ENCODE measurements at places on chromosomes 13 and 19.

DNA sequence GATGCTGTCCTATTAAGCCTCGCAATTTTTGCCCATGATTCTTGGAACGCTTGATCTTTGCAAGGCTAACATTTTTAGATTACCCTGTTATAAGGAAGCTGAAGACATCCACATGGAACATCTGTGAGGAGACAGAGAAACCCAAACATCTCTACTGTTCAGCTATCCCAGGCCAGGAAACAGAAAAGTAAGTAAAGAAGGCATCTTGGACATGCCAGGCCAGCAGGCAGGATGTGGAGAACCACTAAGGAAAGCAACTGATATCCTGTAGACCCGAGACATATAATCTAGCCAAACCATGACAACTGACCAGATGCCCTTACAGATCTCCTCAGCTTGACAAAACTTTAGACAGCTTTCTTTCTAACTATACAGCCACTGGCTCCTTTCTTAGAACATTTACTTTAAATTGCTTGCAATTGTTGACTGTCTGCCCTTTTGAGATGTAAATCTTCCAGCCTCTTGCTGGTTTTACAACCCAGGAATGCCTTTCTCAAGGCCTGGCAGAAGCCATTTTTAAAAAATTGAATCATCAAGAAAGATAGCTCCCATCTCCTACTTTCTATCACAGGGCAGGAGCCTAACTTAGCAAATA, 255.8 kb upstream of the DACH1 start:
- DNase-seq = no peak

- DNase-seq = no peak
These were observed 28.7 kb upstream of the GARRE1 start for GRCh38 chr19:34225659-34226015.

DNA sequence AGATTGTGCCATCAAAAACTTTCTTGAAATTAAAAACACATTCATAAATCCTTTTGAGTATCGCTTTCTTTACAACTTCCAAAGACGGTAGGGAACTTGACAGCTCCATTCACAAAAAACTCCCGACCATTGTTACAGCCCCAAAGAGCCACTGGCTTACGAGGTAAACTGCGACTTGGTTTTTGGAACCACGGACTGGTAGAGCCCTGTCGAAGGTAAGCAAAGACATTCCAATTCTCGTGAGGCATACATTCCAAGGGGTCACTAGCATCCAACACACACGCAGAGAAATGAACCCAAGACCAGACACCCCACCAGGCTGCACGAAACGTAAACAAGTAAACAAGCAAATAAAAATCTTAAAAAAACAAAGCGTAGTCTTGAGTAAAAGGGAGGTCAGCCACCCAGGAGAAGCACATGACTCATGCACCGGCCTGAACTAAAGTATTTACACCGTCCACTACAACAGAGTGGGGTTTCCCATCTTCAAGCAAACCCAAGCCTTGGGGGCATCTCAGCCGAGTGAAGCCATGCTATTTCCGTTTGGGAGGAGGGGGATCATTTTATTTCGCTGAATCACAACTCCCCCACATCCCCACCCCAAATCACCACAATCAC, 1.4 kb downstream of the BRD4 start:
- no peak for DNase-seq

- DNase-seq = no peak
These were observed 30.8 kb upstream of the PEPD start for GRCh38 chr19:33552191-33552927.

DNA sequence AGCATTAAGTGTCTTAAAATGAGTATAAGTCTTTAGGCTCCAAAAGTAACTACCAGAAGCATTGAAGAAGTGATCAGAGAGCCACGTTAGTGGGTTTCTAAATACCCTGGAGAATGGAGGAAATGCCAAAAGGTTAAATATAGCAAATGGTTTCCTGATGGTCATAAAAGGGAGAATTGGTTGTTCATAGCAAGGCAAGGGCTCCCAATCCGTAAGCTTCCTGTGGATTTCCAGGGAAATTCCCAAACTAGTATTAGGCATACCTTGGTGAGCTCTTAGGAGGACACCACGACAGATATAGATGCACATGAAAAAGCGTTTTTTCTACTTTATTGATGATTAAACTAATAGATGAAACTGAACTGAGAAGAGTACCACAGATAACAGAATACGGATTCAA, 410.9 kb downstream of the FOXO1 start:
- DNase-seq = no peak

Data from T-helper 9 cell (primary cell).